ENCODE measurements at places on chromosomes 2 and 18. TPM values are rescaled to one million over a fixed set of nuclear protein-coding genes. Genes with fewer than 3 reads are reported as not detected.

Gene TET3
- 38.2 TPM for total RNA-seq

- H3K36me3 ChIP-seq, result no peaks in the 10 kb centered on the region
- no peak overlapping the region for H3K27ac ChIP-seq
- no peak overlapping the region for H3K4me3 ChIP-seq
- no peak for DNase-seq
- H3K27me3 ChIP-seq, result peaks cover 8% of the 10 kb centered on the region
Measured at GRCh38 chr2:109110170-109110569, 18.8 kb upstream of the SH3RF3 start.

- no peaks in the 10 kb centered on the region for H3K27me3 ChIP-seq
- H3K4me3 ChIP-seq, result no peak overlapping the region
- peak overlapping the region; percentile 23 for H3K27ac ChIP-seq
- DNase-seq, result no peak
Measured at GRCh38 chr2:239259603-239260298, 141.1 kb downstream of the HDAC4 start.

Gene AFF3
- 7.3 TPM for total RNA-seq

Gene BCL11A
- total RNA-seq, result 47.9 TPM

GRCh38 chr2:163548970-163549369 lies 186.8 kb downstream of the FIGN start:
- H3K36me3 ChIP-seq, result no peaks in the 10 kb centered on the region
- no peaks in the 10 kb centered on the region for H3K27me3 ChIP-seq
- no peak overlapping the region for H3K4me3 ChIP-seq
- no peaks in the 10 kb centered on the region for H3K4me1 ChIP-seq
- no peak overlapping the region for H3K27ac ChIP-seq
- no peak for DNase-seq

Gene RMDN2
- 9.1 TPM for total RNA-seq

Gene PLA2R1
- total RNA-seq, result 1.7 TPM

DNA sequence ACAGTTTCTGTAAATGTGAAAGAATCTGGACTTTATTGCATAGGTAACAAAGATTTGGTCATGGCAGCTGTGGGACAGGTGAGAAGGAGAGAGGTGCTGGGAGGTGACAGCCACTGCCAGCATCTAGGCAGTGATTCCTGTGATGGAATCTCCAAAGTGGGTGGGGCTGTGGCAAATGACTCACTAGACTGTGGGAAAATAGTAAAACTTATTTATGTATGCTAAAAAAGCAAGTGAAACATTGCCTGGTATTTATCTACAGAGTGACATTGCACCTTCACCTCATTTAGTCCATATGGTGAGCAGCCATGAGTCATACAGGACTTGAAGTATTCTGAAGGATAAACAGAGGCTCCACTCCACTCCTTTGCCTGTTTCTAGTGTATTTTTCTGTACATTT lies 145.3 kb upstream of the MEX3C start:
- H3K4me1 ChIP-seq, result no peaks in the 10 kb centered on the region
- no peak overlapping the region for H3K4me3 ChIP-seq
- no peak overlapping the region for H3K27ac ChIP-seq
- peaks cover 8% of the 10 kb centered on the region for H3K27me3 ChIP-seq

DNA sequence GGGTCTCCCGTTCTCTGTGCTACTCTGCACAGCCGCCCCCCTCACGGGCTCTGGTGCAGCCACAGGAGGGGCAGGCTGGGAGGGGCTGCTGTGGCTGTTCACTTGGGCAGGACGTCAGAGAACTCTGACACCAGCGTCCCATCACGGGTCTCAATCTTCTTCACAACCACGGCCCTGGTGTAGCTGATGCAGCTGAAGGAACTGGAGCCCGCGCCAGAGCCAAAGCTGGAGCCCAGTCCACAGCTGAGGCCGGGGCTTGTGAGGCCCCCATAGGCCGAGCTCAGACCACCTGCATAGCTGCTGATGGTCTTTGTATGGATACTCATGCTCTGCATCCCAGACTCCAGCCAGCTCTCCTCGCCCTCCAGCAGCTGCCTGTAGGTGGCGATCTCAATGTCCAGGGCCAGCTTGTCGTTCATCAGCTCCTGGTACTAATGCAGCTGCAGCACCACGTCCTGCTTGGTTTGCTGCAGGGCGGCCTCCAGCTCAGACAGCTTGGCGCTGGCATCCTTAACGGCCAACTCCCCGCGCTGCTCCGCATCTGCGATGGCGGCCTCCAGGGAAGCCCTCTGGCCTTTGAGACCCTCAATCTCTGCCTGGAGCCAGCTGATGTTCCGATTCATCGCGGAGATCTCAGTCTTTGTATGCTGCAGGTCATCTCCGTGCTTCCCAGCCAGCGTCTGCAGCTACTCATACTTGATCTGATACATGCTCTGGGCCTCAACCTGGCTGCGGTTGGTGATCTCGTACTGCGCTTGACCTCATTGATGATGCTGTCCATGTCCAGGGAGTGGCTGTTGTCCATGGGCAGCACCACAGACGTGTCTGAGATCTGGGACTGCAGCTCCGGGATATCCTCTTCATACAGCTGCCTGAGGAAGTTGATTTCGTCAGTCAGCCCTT lies 7.4 kb upstream of the DUSP19 start:
- H3K4me1 ChIP-seq, result no peaks in the 10 kb centered on the region
- no peak overlapping the region for H3K27ac ChIP-seq
- H3K36me3 ChIP-seq, result no peaks in the 10 kb centered on the region
- no peak overlapping the region for H3K4me3 ChIP-seq
- DNase-seq, result peak; percentile 60

- H3K27ac ChIP-seq, result no peak overlapping the region
- peaks cover 7% of the 10 kb centered on the region for H3K27me3 ChIP-seq
- peaks cover 4% of the 10 kb centered on the region for H3K36me3 ChIP-seq
- peaks cover 20% of the 10 kb centered on the region for H3K4me1 ChIP-seq
- no peak overlapping the region for H3K4me3 ChIP-seq
Measured at GRCh38 chr2:43400508-43400907, 174.1 kb upstream of the ZFP36L2 start.

- no peak overlapping the region for H3K4me3 ChIP-seq
- no peaks in the 10 kb centered on the region for H3K4me1 ChIP-seq
- H3K27me3 ChIP-seq, result no peaks in the 10 kb centered on the region
- peaks cover 2% of the 10 kb centered on the region for H3K36me3 ChIP-seq
- no peak overlapping the region for H3K27ac ChIP-seq
Measured at GRCh38 chr2:127611076-127611925, 34.7 kb upstream of the GPR17 start.

DNA sequence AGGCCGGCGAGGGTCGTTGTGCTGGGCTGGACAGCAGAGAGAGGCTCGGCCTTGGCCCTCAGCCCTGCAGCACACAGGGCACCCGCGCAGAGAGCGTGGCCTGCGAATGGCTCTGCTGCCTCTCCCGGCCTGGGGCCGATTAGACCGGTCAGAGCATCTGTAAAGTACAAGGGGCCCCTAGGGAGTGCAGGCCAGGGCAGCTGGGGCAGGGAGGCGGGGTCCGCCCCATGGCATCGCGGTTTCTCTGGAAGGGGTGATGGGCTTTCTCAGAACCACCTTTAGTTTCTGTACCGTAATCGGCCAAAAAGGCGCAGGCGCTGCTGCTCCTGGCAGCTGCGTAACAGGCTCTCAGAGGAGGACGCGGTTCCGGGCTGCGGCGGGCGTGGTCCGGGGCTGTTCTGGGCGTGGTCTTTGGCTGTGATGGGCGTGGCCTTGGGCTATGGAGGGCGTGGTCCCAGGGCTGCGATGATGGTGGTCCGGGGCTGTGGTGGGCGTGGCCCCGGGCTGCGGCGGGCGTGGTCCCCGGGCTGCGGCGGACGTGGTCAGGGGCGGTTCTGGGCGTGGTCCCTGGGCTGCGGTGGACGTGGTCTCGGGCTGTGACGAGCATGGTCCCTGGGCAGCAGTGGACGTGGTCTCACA lies 1.5 kb upstream of the GPR148 start:
- peak; percentile 86 for DNase-seq
- H3K27me3 ChIP-seq, result peaks cover 28% of the 10 kb centered on the region
- H3K4me3 ChIP-seq, result peak overlapping the region; percentile 68
- no peaks in the 10 kb centered on the region for H3K36me3 ChIP-seq
- peaks cover 3% of the 10 kb centered on the region for H3K4me1 ChIP-seq
- peak overlapping the region; percentile 62 for H3K27ac ChIP-seq

DNA sequence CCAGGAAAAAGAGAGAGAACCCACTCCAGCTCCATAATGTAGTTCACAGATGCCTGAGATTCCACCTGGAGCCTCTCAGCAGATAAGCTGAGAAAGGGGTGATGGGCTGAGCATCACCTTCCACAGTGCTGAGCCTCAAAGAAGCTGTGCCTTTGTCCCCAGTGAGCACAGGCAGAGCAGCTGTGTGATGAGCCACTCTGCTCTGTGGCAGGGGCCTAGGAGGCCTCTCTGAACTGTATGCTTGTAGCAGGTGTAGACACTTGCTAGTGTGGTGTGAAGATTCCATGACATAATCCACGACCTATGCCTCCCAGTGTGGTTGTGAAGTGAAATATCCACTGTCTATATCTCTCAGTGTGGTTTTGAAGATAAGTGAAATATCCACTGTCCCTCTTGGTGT lies 70.4 kb upstream of the MGAT4A start:
- no peak for DNase-seq
- no peak overlapping the region for H3K27ac ChIP-seq
- peaks cover 29% of the 10 kb centered on the region for H3K27me3 ChIP-seq
- H3K4me1 ChIP-seq, result peaks cover 22% of the 10 kb centered on the region
- no peak overlapping the region for H3K4me3 ChIP-seq
- no peaks in the 10 kb centered on the region for H3K36me3 ChIP-seq

DNA sequence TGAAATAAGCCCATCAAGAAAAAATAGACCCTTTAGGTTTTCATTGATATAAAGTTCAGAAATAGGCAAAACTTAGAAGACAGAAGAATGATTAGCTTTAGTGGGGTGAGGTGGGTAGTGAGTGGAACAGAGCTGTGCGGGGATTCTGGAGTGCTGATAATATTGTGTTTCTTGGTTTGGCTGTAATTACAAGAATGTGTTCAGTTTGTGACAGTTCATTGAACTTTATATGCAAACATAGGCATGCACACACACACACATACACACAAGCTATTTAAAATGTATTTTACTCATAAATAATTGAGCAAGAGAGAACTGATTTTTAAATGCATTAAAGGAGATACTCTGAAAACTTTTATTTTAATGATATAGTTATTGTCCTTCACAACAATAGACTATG lies 17.1 kb downstream of the ARHGAP15 start:
- H3K36me3 ChIP-seq, result no peaks in the 10 kb centered on the region
- H3K4me3 ChIP-seq, result no peak overlapping the region
- no peaks in the 10 kb centered on the region for H3K27me3 ChIP-seq

GRCh38 chr2:111884592-111884964 lies 585 bp upstream of the ANAPC1 start:
- H3K27ac ChIP-seq, result peak overlapping the region; percentile 96
- no peak for DNase-seq
- no peaks in the 10 kb centered on the region for H3K36me3 ChIP-seq
- no peaks in the 10 kb centered on the region for H3K27me3 ChIP-seq
- H3K4me1 ChIP-seq, result peaks cover 3% of the 10 kb centered on the region

Gene DDX1
- 115 TPM for total RNA-seq

DNA sequence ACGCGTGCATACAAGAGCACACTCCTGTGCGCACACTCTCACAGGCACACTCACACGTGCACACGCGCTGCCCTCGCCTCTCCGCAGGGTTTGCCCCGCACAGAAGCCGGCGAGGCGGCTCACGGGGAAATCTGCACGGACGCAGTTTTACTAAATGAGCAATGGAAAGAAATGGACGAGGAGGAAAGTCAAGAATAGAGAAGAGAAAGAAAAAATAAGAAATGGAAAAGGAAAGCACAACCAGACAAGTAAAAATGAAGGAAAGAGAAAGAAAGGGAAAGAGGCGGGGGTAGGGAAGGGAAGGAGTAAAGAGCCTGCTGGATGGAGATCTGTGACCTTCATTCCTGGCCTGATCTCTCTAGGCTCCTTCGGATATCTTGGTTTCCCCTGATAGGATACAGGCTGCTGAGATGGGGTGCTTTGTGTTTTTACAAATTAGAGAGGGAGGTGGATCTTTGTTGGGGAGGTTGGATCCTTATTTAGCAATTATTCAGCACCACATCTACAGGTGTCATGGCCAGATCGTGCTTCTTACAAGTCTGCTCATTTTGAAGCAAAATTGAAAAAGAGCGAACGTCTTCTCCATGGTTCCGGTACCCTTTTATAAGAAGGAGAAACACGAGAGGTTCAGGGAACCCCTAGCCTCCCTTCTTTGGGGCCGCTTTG lies 693 bp upstream of the LRP2 start:
- peaks cover 26% of the 10 kb centered on the region for H3K27me3 ChIP-seq
- peak overlapping the region; percentile 19 for H3K27ac ChIP-seq
- no peak for DNase-seq
- H3K36me3 ChIP-seq, result peaks cover 1% of the 10 kb centered on the region

DNA sequence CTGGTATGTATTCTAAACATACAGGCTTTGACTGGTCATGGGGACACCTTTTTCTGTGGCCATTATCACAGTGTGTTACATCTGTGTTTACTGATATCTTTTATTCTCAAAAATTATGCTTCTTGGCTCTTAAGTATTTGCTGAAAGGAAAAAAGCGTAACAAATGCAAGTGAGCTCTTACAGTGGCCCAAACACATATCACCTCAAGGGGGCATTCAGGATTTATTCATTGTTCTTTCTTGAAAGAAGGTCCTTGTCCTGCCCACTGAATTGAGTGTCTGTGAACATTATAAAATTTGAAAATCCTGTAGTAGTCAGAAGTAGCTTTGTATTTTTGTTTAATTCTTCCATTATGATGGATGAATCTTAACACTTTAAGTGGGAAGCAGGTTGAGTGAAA lies 454.5 kb downstream of the XIRP2 start:
- no peaks in the 10 kb centered on the region for H3K27me3 ChIP-seq
- no peak overlapping the region for H3K27ac ChIP-seq

GRCh38 chr18:69250305-69251151 lies 150.2 kb upstream of the DOK6 start:
- H3K4me3 ChIP-seq, result no peak overlapping the region
- H3K4me1 ChIP-seq, result peaks cover 1% of the 10 kb centered on the region
- H3K36me3 ChIP-seq, result no peaks in the 10 kb centered on the region
- H3K27me3 ChIP-seq, result no peaks in the 10 kb centered on the region
- no peak overlapping the region for H3K27ac ChIP-seq

Gene LDLRAD4
- total RNA-seq, result 3.4 TPM

GRCh38 chr2:152418688-152419087 lies 83.7 kb downstream of the FMNL2 start:
- H3K27me3 ChIP-seq, result no peaks in the 10 kb centered on the region
- no peak overlapping the region for H3K27ac ChIP-seq
- H3K4me3 ChIP-seq, result no peak overlapping the region

Gene INO80D
- total RNA-seq, result 26.3 TPM

- no peak for DNase-seq
- H3K4me3 ChIP-seq, result no peak overlapping the region
- no peak overlapping the region for H3K27ac ChIP-seq
- H3K36me3 ChIP-seq, result no peaks in the 10 kb centered on the region
Measured at GRCh38 chr2:19664646-19665045, 237.1 kb downstream of the TTC32 start.

Gene ASPRV1
- total RNA-seq, result 1.2 TPM

- no peak for DNase-seq
- no peaks in the 10 kb centered on the region for H3K27me3 ChIP-seq
- H3K27ac ChIP-seq, result no peak overlapping the region
Measured at GRCh38 chr2:188181067-188181838, 110.4 kb upstream of the GULP1 start.

Gene PAX8
- total RNA-seq, result 3.9 TPM

Gene RNF144A
- total RNA-seq, result 40.2 TPM

Gene CCDC178
- total RNA-seq, result not detected

Gene CERKL
- total RNA-seq, result 2.9 TPM

- peaks cover 40% of the 10 kb centered on the region for H3K27me3 ChIP-seq
- H3K36me3 ChIP-seq, result no peaks in the 10 kb centered on the region
Measured at GRCh38 chr2:55922291-55922907, 1.2 kb downstream of the EFEMP1 start.

- no peaks in the 10 kb centered on the region for H3K36me3 ChIP-seq
- DNase-seq, result no peak
- H3K27me3 ChIP-seq, result no peaks in the 10 kb centered on the region
- no peak overlapping the region for H3K4me3 ChIP-seq
- H3K27ac ChIP-seq, result no peak overlapping the region
Measured at GRCh38 chr2:210337159-210337558, 22.2 kb upstream of the MYL1 start.
